Stimulated activated CD8-positive, alpha-beta memory T cell treated with anti-CD3 and anti-CD28 coated beads, Interleukin-4, amount 100 ng/mL, for 1 hour (primary cell): ENCODE measurements at places on chromosomes 12 and 14.

DNA sequence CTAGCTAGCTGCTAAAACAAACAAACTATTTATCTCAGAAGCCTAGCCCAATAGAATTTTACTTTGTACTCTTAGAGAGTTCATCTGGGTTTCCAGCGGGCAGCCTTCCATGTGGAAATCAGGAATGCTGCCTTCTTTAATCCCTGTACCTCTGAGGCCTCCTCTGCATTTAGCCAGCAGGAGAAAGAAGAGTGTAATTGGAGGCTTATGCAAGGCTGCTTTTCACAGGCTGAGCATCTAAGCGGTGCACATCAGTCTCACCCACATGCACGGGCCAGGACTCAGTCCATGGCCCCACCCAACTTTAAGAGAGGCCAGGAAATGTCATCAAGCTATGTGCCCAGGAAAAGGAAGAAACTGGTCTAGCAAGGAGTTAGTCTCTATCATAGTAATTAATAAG lies 14.0 kb upstream of the PTGDR start:
- no peak for DNase-seq

GRCh38 chr14:46734286-46734685 lies 82.7 kb upstream of the RPL10L start:
- DNase-seq, result no peak

GRCh38 chr14:69570836-69571330 lies 3.8 kb downstream of the CCDC177 start:
- DNase-seq, result no peak

- DNase-seq, result no peak
These were observed 122.7 kb upstream of the LMNTD1 start for GRCh38 chr12:25675808-25676207.

GRCh38 chr14:106766145-106766544 lies 1239.8 kb downstream of the TMEM121 start:
- no peak for DNase-seq

- DNase-seq, result no peak
These were observed 37.5 kb downstream of the CHST11 start for GRCh38 chr12:104494137-104494792.

GRCh38 chr12:119659289-119659897 lies 8.5 kb upstream of the PRKAB1 start:
- DNase-seq, result no peak

DNA sequence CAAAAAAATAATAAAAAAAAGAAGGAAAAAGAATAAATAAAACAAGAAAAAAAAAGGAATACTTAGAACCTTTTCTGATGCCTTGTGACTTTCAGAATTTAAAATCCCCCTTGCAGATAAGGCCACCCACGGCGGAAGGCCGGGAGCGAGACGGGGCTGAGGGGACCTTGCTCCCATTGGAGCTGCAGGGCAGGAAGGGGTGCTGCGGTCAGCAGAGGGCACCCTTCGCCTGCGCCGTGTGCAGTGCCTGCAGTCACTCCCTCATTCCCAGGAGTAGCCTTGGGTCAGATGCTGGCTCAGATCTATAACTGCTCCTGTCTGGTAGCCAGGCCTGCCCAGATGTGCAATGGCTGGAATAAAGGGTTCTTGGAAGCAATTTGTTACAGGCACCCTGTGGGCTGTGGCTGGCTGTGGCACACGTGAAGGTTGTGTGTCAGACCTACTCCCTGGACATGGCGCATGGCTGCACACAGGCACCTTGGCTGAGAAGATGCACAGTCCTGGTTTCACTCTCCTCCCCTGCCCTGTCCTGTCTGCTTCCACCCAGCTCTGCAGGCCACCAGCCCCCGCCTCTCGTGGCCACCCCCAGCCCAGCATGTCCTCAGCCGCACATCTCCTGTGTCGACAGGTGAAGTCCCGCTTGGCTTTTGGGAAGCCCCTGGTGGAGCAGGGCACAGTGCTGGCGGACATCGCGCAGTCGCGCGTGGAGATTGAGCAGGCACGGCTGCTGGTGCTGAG lies 13.4 kb upstream of the ALDH2 start:
- no peak for DNase-seq
